GF-D8 (cell line): ENCODE measurements at places on chromosomes 12 and 14.
A peak's percentile ranks its signal among the peaks of the same experiment; 100 is the strongest.

DNA sequence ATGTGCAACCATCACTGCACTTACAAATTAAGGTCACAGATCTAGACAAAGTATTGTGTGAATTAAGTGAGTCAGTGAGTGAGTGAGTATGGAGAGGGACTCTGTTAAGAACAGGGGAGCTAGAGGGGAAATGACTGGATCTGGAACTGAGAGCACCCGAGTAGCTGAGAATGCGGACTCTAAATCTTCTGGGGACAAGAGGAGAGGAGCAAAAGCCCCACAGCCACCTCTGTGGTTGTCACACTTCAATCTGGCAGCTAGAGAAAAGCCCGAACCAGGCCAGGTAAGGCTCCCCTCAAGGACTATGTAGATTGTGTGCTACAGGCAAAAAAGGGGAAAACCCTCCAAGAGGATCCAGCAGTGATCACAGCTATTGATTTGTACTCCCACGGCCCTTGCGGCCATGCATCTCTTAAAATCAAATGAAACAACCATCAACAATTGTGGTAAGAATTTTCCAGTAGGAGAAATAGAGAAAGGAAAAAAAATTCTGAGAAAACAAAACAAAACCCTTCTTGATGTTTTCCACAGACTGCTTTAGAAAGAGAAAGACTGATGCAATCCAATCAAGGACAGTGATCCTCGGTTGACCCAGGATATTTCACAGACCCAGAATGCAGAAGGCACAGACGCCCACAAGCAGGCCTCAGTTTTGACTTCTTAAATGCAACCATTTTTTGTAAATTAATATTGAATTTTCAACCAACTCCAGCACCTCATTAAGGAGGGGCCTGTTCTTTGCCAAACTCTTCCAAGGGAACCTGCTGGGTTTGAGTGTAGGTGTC is 109.6 kb downstream of the SLC38A6 start:
- no peak for DNase-seq

GRCh38 chr14:20477211-20477876 is 8.1 kb downstream of the PNP start:
- DNase-seq = peak; percentile 98

GRCh38 chr14:96066976-96067375 is 27.8 kb downstream of the C14orf132 start:
- no peak for DNase-seq

GRCh38 chr12:25775968-25776367 is 182.5 kb upstream of the RASSF8 start:
- DNase-seq = peak; percentile 12

DNA sequence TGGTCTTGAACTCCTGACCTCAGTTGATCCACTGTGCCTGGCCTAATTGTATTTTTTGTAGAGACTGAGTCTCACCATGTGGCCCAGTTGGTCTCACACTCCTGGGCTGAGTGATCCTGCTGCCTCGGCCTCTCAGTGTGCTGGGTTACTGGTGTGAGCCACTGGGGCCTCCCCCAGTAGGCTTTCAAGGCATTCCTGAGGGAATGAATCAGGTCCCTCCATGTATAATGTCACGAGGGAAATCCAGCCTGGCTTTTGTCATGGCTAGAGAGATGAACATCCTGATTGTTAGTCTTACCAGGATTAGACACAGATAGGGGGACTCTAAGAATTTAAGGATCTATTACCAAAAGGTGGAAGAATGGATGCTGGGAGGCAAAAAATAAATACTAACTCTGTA is 51.9 kb downstream of the CPSF2 start:
- no peak for DNase-seq

- no peak for DNase-seq
Measured at GRCh38 chr14:53022593-53022992, 71.7 kb upstream of the FERMT2 start.
